Panc1 (cell line): ENCODE measurements at places on chromosomes 7 and 10.

DNA sequence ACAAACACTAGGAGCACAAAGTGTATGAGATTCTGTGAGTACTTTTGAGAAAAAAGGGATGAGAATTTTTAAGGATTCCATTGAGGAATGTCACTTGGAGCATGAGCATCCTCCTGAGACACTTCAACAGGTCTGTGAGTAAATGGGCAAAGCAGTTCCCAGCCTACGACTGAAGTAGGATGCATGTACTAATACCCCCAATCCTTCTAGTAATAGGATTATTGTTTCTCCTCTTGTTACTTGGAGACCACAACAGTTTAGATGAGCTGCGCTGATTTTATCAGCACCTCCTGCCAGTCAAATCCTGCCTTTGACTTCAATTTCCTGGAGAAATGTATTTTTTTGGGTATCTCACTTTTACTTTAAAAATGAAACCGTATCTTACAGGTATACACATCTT is 820 bp downstream of the BBS9 start:
- DNase-seq: no peak

DNA sequence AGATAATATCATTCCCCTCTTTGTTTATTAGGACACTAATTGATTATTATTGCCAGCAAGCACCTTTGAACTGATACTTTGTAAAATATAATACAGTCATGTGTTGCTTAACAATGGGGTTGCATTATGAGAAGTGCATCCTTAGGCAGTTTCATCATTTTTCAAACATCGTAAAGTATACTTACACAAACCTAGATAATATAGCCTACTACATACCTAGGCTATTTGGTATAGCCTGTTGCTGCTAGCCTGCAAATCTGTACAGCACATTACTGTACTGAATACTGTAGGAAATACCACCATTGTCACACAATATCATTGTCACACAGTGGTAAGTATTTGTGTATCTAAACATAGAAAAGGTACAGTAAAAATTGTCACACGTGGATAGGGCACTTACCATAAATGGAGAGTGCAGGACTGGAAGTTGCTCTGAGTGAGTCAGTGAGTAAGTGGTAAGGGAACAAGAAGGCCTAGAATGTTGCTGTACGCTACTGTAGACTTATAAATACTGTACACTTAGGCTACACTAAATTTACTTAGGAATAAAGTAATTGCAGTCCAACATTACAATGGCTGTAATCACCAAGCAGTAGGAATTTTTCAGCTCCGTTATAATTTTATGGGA is 70.7 kb downstream of the LCOR start:
- no peak for DNase-seq

GRCh38 chr10:3393958-3394357 is 221.4 kb upstream of the PITRM1 start:
- no peak for DNase-seq

GRCh38 chr7:122528879-122529481 is 169.9 kb downstream of the RNF133 start:
- peak; percentile 17 for DNase-seq

DNA sequence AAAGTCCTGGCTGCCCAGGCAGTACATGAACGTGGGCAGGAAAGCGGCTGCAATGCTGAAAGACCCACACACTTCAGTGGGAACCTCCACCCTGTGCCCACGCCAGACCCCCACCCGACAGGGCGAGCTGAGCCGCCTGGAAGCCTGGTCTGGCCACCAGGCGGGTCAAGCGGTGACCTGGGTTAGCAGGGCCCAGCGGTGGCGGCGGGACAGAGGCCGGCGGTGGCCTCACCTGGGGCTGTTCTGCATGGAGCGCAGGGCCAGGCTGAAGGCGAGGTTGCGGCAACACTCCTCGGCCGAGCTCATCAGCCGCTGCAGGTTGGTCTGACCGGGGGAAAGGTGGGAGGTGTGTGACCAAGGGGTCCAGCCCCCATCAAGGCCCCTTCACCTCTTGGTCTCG is 11.6 kb upstream of the MICALL2 start:
- DNase-seq: no peak

GRCh38 chr7:124570558-124570957 is 195.0 kb downstream of the GPR37 start:
- DNase-seq: no peak

DNA sequence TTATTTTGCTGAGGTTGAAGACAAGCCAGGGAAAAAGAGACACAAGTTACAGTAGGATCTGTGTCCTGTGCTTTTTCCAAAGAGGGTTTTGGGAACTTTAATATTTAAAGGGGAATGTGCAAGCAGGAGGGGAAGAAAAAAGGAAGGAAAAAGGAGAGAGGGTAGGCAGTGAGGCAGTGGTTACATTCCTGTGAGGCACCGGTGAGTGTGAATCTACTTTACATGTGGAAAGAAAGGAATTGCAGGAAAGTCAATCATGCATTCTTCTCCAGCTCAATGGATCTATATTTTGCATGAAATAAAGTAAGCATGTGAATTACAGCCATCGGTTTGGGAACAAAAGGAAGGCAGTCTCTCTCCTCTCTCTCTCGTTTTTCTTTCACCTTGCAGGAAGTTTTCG is 12.6 kb upstream of the DYNC2I1 start:
- no peak for DNase-seq

DNA sequence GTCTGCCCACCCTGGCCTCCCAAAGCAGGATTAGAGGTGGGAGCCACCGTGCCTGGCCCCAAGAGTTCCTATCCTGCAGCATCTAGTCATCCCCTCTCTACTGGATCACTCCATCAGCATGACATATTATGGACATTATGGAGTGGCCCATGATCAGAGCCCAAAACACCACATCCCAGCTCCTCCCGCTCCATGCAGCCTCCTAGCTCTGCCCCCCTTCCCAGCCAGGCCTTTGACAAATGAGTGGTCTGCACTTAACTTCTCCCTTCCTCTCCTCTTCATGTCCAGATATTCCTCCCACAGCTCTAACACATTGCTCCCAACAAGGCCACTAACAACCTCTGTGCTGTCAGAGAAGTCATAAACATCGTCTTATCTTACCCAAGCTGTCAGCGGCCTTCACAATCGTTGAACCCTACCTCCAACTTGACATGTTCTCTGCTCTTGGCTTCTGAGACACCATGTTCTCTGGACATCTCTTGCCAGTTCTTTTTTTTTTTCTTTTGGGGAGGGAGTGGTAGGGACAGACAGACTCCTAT is 187.6 kb downstream of the NSUN6 start:
- DNase-seq: no peak

- no peak for DNase-seq
Observed at GRCh38 chr7:118580743-118581382, 356.4 kb downstream of the ANKRD7 start.

DNA sequence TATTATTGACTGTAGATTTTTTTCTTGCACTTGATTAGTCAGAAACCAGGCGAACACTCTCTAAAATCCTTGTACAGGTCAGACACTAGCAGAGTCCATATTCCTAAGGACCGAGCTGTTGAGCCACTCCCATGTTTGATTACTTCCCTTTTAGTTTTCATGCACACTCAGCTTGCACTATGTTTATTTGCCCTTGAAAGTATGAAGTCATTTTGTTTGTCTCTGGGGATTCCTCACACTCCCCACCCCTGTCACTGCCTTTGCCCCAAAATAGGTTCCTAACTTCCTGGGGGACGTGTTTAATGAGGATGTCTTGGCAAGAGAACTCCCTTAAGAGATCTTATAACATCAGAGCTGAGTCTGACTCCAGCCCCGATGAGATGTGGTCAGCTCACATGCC is 182.1 kb downstream of the EVX1 start:
- DNase-seq: no peak

DNA sequence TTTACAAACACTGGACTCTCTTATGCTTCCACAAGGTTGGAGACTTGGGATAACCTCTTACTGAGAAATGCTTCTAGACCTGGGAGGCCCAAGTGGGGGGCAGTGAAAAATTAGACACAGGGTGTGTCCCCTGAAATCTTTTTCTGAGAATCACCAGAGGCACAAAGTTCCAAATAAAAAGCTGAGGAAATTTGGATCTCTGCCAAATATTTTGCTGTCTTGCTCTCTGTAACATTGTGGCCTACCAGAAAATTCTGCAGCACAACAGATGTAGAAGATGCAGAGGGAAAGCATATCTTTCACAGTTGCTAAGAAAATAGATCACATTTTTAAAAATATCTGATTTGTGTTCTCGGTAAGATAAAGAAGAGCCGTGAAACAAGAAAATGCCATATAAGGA is 849.4 kb downstream of the CCSER2 start:
- no peak for DNase-seq

DNA sequence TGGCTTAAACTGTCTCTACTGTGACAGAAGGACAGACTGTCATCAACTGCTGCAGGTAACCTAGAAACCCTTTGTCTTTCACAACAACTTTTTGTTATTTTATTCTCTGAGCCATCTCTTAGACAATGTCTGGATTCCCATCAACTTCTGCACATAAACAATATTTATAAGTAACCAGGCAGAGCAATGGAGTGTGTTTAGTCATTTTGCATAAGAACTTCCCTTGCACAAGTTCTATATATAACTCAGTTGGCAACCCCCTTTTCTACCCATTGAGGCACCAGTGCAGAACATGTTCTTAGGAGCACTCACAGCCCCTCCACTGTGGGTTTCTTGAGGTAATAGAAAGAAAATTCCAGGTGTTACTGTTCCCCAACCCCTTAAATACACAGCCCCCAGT is 65.0 kb upstream of the IL6 start:
- DNase-seq: no peak

DNA sequence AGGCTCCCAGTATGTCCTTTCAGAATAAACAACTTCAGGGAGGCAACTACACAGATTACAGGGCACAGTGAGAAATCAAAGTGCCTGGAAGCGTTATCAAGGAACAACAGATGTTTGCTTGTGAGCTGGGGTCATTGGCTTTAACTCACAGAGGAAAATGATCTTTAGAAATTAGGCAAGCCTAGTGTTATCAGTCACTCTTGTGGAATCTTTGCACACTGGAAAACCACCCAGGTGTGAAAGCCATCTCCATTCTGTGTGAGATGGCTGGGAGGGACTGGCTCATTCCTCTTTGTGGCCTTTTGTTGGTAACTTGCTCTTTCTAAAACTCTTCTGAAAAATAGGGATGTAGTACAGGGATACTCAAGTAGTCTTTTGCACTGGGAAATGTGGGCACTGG is 716.0 kb downstream of the XPNPEP1 start:
- no peak for DNase-seq

GRCh38 chr10:49833168-49833567 is 71.0 kb upstream of the OGDHL start:
- DNase-seq: no peak

GRCh38 chr10:19638182-19638895 is 177.9 kb upstream of the PLXDC2 start:
- no peak for DNase-seq

- DNase-seq: no peak
Observed at GRCh38 chr7:774161-775109, 47.4 kb upstream of the PRKAR1B start.

GRCh38 chr7:101108330-101108857 is 18.5 kb upstream of the SERPINE1 start:
- no peak for DNase-seq

DNA sequence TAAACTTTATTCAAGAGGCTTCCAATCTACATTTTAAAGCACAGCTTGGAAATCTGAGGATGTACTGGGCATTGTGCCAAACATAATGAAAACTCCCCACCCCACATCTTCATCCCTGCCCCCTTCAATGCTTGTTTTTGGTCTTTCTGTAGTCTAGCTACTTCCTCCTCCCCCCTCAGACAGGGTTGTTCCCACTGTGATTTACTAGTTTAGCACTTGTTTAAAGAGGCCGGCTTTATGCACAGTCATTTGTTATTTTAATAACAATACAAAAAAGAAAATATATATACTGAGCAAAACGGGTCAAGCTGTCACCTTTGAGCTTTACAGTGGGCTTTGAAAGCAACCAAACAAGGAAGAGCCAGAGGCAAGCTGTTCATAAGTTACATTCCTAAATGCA is 132.6 kb downstream of the CHRM2 start:
- DNase-seq: no peak

- no peak for DNase-seq
Observed at GRCh38 chr10:127046975-127047877, 142.0 kb downstream of the DOCK1 start.

DNA sequence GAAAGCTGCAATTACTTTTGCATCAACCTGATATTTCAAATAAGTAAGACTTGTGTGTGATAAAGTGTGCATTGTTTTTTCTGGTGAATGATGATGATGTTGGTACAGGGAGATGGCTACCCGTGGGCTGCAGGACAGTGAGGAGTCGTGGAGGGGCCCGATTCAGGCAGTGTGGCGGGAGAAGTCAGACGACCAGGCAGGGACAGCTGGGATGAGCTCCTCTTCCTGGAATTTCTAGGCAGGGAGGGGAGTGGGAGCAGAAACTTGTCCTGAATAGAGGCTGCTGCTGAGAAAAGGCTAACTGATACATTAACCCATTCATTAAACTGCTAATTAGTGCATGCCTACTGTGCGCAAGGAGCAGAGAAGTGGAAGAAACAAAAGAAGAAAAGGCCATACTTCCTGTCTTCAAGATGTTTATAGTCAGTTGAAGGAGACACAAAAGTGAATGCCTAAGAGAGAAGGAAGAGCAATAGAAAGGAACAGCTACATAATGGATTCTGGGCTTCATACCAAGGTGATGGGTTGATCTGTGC is 9.3 kb upstream of the GATAD1 start:
- no peak for DNase-seq

- DNase-seq: peak; percentile 95
Observed at GRCh38 chr7:47786557-47787248, 161.6 kb downstream of the PKD1L1 start.
